ENCODE measurements at places on chromosomes 7 and 10. TPM values are rescaled to one million over a fixed set of nuclear protein-coding genes. Genes with fewer than 3 reads are reported as not detected.

DNA sequence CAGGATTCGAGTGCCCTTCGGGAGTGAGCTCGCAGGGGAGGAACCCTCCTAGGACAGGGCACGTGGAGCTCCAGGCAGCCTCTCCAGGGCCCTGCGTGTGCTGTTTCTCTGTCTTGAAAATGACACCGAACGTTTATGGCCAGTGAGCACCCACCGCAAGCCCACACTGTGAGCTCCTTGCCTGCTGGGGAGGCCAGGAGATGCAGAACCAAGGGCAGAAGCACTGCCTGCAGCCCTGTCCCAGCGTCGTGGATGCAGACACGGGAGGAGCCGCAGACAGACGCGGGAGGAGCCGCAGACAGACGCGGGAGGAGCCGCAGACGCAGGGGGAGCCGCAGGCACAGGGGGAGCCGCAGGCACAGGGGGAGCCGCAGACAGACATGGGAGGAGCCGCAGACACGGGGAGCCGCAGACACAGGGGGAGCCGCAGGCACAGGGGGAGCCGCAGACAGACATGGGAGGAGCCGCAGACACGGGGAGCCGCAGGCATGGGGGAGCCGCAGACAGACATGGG, 314.4 kb downstream of the PTPRN2 start:
- no peak for DNase-seq

DNA sequence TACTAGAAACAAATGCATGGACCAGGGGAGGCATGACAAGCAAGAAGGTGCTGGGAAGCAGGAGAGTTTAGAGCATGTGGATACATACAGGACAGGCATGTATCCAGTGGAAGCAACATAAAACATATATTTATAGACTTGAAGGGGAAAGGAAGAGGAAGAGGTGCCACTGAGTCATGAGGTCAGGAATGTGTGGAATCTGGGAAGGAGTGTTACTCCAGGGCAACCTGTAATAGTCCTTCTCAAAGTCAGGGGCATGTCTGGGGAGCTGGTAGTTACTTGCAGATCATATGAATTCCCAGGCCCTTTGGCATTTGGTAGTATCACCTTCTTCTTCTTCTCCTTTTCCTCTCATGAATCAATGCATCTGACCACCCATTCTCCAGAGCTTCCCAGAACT, 246.6 kb downstream of the XPNPEP1 start:
- no peak for DNase-seq

DNA sequence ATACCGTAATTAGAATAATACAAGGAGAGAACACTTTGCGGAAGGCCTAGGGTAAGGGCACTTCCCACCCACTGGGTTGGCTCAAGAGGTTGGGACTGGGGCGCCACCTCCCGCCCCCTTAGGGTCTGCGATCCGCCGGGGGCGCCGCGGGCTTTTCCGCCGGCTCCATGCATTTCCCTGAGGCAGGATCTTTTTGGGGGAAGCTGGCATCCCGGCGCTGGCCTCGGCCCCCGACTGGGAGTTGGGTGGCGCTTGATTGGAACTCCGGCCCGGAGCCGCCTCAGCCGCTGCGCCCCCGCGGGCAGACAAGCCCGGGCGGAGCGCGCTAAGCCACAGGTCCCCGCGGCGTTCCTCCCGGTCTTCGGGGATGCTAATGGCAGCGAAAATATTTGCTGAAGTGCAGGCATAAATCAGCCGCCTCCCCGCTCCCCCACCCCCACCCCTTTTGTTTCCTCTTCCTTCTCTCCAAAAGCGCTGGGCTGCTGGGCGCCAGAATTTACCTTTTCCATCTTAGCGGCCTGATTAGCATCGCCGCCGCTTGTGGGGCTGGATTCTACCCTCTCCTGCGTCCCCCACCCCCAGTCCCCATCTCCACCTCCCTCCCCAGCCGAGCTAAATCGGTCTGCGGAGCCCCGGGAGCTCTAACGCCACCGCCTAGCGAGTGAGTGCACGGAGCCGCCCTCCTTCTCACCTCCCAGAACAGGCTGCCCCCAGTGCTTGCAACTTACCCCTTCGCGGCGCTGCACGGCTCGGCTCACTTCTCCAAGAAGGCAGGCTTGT, 5.1 kb downstream of the UNC5B start:
- no peak for DNase-seq

GRCh38 chr7:130750755-130751154, 16.7 kb upstream of the KLF14 start:
- no peak for DNase-seq

- DNase-seq = peak; percentile 46
These were observed at the start of gene JMJD1C for GRCh38 chr10:63465293-63466143. JMJD1C (minus strand) TSS chr10:63465977; CDS start chr10:63465662, 315 bp downstream.

DNA sequence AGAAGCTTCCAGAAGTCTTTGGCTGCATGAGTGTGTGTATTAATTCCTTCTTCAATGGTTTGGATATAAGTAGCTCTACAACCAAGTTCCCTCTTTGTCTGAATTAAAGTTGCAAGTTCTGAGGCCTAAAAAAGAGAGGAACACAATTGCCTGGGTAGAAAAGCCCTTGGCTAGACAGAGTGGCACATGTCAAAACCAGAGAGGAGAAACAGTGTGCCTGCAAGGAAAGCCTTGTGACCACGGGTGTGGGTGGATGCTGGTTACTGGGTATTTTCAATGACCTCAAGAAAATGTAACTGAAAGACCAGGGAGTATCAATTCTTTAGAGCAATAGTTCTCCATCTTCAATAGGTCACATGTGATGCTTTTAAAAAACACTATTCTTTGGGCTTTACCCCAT, 148.3 kb downstream of the SVIL start:
- DNase-seq = no peak

DNA sequence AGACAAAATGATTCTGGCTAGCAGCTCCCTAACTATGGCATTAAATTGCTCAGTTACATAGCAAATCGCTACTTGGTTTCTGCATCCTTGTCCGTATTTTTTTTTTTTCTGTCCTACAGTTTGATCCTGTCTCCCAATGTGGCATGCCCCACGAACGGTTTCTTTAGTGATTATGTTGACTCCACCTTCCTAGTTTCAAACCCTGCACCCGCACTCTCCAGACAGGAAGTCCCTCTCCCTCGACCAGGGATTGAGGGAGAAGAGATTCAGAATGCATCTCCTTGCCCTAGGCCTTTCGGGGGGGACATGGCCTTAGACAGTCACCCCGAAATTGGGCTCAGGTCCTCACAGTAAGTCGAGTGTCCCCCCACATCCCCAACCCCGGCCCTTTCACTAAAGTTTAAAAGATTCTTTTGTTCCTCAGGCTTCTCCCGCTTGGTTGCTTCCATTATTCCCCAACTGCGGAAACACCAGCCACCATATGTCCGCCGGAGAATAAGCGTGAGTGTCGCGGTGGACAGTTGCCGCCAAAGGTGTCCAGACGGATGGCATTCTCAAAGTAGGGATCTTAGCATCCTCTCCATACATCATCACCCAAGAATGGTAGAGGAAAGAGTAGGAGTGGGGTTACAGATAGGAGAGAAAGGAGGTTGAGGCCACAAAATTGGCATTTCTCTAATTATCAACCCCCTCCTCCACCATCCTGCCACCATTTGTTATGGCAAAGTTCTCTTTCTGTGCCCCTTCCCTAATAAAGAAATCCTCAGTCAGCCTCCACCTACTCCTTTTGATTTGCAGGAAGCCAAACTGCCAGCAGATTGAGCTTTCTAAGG, 7.3 kb downstream of the EVX1 start:
- DNase-seq = no peak

DNA sequence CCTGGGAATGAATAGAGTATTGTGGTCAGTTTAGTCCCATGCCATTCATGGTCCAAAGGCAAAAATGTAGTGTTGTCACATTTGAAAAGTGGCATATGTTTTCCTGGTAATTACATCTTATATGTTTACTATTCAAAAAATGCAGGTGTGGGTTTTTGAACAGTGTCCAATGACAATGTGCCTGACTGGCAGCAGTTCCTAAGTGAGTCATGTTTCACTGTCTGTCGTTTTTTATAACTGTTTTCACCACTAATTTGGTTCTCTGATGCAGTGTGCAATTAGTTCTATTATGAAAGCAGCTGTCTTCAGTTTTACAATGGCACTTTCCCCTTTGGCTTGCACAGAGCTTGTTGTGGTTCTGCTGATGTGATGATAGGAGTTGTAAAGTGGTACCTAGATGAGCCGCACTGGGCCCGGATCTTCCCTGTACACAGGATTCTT, 162.3 kb downstream of the SEM1 start:
- no peak for DNase-seq

GRCh38 chr10:7173948-7174347, 236.9 kb downstream of the SFMBT2 start:
- no peak for DNase-seq

- no peak for DNase-seq
These were observed 464.5 kb downstream of the GRID1 start for GRCh38 chr10:85902051-85902450.

DNA sequence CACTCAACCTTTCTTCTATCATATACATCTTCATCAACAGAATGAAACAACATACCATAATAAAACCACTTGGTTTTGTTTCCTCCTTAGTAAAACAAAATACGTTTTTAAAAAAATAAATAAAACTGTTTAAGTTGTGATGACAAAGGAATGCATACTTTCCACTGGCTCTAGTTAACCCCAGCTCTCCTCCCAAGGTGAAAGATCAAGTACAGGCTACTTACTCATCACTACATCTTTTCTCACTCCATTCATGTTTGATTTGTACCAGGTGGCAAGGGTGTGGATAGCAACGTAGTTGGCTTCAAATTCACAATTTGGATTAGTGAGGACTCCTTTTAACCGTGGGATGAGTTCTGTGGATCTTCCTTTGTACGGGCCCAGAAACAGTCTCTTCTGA, 14.7 kb downstream of the OGA start:
- no peak for DNase-seq

- DNase-seq = no peak
These were observed 32.2 kb downstream of the CSGALNACT2 start for GRCh38 chr10:43170491-43170890.

DNA sequence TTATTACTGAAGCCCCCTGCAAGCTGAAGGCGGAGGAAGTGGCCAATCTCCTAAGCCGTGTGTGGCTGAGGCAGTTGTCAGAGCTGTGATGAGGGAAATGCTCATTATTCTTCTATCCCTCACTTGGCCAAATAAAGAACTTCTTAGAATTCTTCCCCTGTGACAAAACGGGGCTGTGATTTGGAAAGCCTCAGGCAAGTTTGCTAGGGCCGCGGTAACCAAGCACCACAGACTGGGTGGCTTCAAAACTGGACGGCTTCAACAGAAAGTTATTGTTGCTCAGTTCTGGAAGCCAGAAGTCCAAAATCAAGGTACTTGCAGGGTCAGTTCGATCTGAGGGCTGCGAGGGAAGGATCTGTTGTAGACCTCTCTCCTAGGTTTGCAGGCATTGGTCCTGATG, 72.3 kb upstream of the STEAP1B start:
- no peak for DNase-seq

UPK3BL1 gene
- 17.3 TPM for total RNA-seq

ZNF107 gene
- 13.5 TPM for total RNA-seq

LMOD2 gene
- not detected for total RNA-seq

MAP3K8 gene
- 42.6 TPM for total RNA-seq

CPA5 gene
- total RNA-seq = 2.0 TPM

NANOS1 gene
- 0.61 TPM for total RNA-seq

Measured in CD8-positive, alpha-beta memory T cell (primary cell).